GOT3 (cell line): ENCODE measurements at places on chromosomes 1 and 21.

DNA sequence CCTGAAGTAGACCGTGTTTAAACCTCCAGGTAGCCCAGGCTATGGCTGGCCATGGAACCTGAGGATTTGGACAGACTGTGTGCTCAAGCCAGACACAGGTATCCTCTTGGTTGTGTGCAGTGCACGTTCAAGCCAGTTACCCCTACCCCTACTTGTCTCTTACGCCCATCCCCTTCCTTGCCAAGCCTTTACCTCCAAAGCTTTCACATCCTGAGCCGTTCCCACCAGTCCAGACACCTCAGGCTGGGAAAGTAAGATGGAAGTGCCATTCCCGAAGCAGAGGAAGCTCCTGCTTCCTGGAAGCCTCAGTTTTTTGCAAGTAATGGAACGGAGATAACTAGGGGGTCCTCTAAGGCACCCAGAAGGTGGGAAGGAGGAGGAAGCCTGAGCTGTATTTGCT lies 41.5 kb upstream of the HMGB4 start:
- DNase-seq: no peak

GRCh38 chr1:224851848-224852261 lies 77.6 kb upstream of the DNAH14 start:
- DNase-seq: no peak

- no peak for DNase-seq
Measured at GRCh38 chr1:58824753-58825389, 41.0 kb upstream of the JUN start.

GRCh38 chr1:81695741-81696140 lies 105.0 kb upstream of the ADGRL2 start:
- DNase-seq: no peak

DNA sequence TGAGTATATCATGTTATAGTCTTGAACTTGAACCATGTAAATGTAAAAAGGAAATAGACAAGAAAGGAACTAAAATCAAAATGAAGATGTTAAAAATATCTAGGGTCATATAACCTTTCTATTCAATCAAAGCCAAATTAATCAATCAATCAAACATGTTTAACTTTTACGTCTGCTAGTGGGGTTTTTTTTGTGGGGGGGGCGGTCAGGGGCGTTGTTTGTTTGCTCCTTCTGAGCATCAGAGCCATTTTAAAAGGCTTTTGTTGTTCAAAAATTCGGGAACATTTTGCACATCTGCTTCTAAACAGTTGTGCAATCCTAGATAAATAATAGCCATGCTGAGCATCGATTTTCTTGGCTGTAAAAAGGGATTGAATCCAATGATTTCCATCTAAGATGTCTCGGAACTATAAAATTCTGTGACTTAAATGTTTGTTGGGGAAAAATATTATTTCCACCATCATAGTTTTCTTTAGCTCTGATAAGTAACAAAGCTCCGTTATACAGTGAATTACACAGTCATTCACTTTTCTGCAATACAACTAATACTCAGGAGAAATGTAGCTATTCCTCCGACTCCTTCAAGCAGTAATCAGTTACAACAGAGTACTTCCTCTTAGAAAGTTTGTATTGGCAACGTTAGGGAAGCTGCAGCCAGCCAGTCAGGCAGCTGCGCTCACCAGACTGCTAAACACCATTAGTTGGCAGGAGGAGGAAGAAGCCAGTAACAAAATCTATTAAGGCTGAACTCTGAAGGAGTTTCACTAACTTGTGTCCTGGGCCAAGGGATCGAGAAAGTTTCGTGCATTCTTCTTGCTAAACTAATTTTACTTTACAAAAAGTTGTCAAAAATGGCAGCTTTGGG lies 2.2 kb downstream of the SPATA6 start:
- no peak for DNase-seq

DNA sequence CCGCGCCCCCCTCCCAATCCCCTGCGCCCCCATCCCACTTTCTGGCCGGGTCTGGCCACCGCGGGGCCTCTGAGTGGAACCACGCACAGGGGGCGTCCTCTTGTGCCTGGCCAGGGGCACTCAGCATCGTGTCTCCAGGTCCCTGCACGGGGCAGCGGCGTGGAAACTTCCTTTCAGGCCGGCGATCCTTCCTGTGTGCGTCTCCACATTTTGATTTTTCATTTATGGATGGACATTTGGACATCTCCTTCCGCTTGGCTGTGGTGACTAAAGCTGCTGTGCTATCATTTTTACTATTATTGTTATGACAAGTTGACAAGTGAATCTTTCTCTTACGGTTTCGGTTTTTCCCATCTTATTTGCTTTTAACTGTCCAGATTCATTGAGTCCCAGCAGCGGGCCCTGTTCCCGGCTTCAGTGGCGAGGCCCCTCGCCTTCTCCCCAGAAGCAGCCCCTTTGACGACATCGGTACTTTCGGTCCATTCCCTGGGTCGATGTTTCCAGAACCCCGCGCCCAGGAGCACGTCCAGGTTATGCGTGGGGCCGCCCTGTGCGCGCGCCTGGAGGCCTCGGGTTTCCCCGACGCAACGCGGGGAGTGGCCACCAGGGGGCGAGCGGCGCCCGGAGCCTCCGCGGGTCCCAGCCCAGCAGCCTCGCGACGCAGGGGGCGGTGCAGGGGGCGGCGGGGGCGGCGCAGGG lies 12.4 kb upstream of the SLC19A1 start:
- DNase-seq: peak; percentile 51

DNA sequence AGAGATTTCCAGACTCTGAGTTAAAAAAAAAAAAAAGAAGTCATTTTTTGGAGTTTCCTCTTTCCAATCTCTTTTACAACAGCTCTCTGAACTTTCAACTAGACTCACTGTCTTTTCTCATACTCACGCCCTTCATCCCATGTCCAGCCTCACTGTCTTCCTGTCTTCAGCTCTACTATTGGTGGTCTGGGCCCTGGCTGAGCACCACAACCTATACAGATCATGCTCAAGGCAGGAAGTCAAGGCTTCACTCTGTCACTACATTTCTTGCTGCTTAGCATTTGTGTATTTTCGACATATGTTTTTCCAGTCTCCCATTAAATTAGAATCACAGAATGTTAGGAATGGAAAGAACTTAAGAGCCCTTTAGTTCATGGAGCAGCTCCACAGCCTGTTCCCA lies 106.4 kb upstream of the PPP2R5A start:
- no peak for DNase-seq

DNA sequence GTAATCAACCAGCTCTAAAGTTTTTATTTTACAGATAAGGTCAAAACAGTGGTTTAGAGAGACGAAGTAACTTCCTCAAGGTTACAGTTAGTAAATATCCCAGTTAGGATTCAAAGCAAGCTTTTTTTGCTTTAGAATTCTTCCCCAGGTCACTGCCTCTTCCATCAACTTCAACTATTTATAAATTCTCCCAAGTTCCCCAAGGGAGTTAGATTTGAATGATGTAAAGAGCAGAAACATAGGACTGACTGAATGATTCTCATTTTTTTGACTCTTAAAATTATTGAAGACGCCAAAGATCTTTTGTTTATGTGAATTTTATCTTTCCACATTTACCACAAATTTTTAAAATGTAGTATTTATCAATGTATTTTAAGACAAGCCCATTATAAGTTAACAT lies 4.1 kb downstream of the POGZ start:
- DNase-seq: no peak

DNA sequence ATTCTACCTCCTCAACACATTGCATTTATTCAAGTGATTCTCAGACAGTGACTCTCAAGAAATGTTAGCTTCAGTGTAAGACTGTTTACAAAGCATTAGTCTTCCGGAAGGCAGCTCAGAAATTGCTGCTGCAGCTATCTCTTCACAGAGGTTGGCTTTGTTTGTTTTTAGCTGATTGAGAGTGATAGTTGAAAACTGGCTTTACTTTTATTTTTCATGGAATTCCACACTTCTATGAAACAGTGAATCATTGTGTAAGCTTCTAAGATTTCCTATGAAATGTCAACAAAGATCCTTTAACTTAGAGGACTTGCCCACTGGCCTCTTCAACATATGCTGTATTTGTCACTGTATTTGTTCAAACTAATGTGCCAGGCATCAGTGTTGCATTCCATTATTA lies 121.3 kb downstream of the TNNI3K start:
- no peak for DNase-seq

DNA sequence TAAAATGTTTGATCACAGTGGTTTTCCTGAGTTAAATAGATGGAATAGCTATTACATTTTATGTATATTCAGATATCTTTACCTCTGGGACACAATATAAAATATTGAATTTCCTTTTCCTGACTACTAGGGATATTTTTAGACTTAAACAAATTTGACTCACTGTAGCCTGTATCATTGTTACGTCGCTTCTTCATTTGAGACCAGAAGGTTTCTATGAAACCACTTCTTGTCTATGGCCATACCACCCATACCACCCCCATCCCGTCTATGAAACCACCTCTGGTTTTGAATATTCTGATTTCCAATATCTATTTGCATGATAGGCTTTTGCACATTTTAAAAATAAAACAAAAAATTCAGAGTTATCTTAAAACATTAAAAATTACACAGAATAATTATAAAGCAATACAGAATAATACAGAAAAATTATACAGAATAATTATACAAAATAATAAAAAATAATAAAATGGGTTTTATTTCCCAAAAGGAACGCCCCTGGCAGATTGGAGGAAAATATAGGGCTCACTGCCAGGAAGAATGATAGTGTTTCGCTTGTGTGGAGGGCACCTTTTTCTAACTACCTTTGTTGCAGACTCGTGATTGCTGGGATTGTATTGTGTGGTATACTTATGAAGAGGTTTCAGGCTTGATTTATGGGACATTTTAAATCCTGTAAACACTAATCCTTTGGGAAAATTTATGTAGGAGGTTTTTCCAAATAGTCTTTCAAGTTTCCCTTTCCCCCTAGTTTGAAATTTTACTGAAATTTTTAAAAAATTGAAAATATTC lies 4.7 kb downstream of the SPEN start:
- no peak for DNase-seq

GRCh38 chr1:113106910-113107309 lies 33.9 kb downstream of the LRIG2 start:
- no peak for DNase-seq

DNA sequence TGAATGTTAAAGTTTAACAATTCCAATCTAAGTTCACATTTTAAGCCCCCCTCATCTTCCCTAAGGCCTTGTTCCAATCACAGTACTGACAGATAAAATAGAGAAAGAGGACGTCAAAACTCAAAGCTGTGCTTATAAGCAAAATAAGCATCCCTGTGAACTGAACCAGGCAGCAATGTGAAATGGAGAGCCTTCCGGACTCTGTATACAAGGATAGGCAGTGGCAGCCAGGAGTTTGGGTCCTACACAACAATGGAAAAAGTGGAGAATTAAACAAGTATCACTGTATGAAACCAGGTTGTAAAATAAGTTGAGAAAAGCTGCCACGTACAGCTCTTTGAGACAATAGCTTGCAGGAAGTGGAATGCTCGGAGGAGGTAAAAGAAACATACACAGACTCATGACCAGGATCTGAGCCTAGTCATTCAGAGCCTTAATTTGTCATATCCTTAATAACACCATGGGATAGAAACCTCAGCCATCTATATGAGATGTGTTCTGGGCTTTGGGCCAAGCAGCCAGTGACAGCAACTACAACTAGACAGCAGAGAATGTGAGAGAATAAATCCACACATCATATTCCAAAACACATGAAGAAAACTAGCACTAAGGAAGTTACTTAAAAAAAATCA lies 55.2 kb upstream of the PALMD start:
- DNase-seq: no peak

DNA sequence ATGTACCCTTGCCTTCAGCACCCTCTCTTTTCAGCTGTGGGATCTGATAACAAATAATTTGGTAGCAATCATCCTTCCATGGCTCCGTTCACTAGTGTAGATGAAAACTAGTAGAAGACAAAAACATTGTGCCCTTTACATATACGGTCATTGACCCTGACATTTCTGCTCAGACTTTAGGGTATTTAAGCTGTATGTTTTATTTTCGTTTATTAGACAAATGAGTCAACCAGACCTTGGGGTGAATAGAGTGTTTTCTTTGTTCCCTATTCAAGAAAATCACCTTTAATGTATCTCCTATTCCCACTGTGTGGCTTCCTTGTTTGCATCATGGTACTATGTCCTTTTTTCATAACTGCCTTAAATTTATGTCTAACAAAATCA lies 187.3 kb downstream of the VAV3 start:
- DNase-seq: no peak

DNA sequence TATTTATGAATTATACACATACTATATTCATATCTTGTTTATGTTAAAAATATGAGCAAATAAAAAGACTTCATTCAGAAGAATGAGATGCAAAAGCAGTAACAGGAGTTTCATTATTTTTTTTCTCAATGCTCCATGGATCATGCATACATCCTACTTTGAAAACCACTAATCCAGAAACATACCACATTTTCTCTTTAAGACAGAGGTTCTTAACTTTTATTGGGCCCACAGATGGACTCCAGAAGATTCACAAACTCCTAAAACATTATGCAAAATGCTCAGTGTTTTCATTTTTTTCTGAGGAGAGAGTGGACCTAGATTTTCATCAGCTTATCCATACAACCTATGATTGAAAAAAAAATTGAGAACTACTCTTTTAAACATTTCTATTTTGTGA lies 227.8 kb downstream of the DNM3 start:
- DNase-seq: no peak

DNA sequence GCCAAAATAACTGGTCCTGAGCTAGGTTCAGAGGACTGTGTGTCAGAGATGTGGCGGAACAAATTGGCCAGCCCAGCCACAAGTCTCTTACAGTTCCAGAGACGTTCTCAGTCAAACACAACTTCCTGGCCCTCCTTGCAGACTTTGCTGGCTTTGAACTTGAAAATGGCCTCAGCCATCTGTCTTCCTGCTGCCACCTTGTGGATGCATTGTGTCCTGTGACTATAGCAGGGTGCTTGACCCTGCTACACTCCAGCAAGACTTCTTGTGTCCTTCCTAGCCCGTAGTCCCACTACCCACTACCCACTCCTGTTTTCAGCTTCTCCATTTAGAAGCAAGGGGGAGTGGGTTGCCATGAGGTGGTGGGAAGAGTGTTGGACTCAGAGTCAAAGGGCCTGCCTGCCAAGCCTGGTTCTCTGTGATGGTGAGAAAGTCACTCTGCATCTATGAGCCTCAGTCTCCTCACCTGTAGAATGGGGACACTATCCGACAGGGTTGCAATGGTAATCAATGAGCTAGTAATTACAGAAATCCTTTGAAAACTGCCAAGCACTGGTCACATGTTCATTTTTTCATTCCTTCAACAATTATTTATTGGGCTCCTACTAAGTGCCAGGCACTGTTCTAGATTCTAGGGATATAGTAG lies 109.9 kb downstream of the IGSF21 start:
- no peak for DNase-seq

DNA sequence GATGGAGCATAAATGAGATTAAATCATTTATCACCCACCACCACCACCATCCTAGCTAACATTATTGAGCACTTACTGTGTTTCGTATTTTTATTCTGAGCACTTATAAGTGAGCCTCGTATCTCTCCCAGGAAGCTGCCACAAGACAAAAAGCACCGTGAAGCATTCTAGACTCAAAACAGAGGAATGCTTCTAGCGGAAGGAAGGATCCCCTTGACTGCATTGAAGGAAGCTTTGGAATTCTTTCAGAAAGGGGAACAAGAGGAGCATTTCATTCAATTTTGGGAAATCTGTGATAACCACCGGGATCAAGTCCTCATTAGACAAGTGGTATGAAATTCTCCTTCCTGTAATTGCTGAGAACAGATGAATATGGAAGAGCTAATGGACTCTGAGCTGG lies 66.3 kb downstream of the PTPN14 start:
- DNase-seq: no peak
